ENCODE measurements at places on chromosomes 3 and 15.

- no peak for DNase-seq
These were observed 296.8 kb downstream of the OTOL1 start for GRCh38 chr3:161793194-161793930.

DNA sequence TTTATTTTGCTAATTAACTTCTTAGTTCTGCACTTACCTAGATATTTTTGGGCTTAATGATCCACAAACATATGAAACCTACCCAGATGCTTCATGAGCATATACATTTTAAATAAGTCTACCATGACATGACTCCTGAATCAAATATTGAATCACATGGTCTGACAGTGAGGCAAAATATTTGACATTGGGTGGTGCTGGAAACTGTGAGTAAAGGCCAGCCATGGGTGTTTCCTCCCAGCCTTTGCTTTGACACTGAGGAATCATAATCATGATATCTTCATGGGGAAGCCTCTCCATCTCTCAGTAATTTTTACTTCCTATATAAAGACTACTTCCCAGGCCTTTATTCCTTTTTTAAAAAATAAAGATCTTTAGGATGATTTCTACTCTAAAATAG is 22.8 kb upstream of the SSR3 start:
- DNase-seq, result no peak

DNA sequence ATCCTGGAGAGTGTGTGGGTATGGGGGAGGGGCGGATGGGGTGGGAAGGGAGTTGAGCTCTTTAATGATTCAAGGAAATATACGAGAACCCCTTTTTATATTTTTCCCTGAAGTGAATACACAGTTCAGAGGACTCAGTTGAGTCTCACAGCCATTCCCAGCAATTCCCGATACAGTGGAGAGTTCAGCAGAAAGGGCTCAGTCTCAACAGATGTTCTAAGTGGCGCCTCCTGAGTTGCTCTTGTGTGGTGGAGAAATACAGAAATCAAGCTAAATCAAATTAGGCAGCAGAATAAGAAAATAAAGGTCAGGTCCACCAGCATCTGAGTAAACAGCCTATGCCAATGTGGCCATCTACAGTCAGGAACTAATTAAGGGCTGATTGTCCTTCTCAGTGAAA is 372.1 kb downstream of the NR2F2 start:
- DNase-seq, result no peak

DNA sequence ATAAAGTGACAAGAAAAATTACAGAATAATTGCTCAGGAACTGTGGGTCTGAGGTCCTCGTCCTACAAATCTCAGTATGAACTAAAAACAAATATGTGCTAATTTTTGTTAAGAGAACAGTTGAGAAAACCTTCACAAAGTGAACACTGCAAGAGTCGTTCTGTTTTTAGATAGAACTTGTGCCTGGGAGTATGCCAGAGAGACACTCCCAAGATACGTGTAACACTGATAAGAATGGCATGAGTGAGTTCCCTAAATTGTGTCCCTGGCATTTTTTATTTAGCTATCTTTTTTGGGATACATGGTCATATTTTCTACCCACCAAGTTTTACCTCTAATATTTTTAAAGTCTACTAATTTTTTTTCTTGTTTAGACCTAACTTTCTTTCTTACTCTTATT is 860.0 kb upstream of the NR2F2 start:
- no peak for DNase-seq

Data from keratinocyte (primary cell).